ENCODE measurements at places on chromosomes 3 and 15. TPM values are rescaled to one million over a fixed set of nuclear protein-coding genes. Genes with fewer than 3 reads are reported as not detected.

DNA sequence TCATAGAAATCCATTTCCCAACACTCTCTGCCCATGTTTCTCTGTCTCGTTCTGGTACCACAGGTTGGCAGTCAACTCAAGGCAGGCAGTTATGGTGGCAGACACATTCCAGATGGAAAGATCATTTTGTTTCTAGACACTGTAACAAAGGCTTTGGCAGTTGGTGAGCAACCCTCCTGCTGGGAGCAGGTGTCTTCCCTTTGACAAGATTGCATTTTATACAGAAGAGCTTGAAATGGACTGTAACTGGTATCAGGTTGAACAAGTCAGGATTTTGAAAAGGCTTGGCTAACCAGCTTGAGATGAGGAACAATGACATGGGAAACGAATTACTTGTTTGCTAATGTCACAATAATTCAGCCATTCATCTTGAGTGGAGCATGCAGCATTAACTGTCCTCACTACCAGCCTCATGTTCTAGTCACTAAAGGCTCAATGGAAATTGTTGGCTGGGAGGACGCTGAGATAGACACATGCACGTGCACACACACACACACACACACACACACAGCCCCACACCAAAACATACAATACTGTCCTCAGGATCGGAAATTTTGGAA is 170.0 kb downstream of the SEMA6D start:
- no peak for DNase-seq

DNA sequence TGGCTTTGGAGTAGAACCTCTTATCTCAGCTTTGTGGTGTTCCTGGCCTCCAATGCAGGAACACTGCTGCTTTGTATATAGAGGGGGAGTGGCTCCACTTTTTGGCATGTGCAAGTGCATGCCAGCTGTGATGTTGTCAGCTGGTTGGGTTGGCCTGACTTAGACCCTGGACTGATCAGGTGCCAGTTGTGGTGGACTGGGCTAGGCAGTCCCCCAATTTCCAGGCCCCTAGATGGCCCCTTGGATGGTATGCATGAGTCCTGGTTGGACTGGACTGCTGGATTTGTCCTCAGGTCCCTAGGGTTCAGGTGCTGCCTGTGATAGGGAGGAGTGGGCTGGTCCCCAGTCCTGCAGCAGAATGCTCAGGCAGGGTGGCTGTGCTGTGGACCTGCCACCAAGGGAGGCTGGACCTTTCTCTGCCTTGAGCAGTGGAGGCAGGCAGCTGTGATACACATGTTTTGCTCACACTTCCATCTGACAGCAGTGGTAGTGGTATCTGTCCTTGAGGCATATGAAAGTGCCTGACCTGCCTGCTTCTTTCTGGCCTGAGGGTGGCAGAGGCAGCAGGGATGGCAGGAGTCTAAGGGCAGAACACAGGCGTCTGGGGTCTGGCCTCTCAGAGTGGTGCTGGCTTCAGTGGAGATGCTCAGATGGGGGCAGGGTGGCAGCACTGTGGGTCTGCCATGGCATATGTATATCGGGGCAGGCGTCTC is 74.8 kb downstream of the STXBP5L start:
- DNase-seq = no peak

GRCh38 chr3:13292375-13292774 is 127.7 kb downstream of the NUP210 start:
- DNase-seq = no peak

DNA sequence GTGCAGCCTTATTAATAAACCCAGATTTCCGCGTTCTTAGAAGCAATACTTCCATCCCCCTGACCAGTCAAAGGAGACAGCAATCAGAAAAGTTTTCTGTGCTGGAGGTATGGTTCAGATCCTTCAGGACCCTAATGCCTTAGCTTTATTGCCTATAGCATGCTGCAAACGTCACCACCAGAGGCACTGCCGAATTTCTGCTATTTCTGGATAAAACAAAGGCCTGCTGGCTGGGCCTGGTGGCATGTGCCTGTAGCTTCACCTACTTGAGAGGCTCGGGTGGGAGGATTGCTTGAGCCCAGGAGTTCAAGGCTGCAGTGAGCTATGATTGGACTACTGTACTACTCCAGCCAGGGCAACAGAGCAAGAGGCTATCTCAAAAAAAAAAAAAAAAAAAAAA is 407.2 kb downstream of the FOXP1 start:
- no peak for DNase-seq

DNA sequence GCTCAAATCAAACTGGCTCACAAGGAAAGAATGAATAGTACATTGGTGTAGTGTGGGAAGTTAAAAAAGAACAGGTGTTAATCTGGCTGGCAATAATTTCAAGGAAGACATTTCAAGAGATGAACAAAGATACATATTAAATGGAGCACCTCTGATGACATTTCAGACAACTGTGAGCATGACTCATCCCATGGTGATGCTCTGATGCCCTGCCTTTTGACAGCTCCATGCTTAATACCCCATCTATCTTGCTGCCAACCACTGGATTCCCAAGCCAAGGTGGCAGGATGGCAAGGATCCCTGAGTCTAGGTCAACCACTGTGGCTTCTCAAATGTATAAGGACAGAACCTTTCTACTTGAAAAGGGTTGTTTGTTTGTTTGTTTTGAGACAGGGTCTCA is 29.3 kb downstream of the LRRC2 start:
- DNase-seq = no peak

GRCh38 chr15:52171807-52172206 is 19.4 kb downstream of the GNB5 start:
- DNase-seq = no peak

GRCh38 chr3:126105691-126106187 is 21.8 kb upstream of the SLC41A3 start:
- no peak for DNase-seq

The CNTN3 gene
- not detected for total RNA-seq

The SAXO2 gene
- total RNA-seq = not detected

All from activated T-helper 2 cell treated with anti-CD3 and anti-CD28 coated beads, Interferon-gamma antibody, Interleukin-2, Interleukin-4, amounts not matched to agents 10 μg/mL and 5 μg/mL and 100 μg/mL, durations not matched to agents 14 hours and 24 hours and 36 hours (primary cell).